Fibroblast of pulmonary artery (primary cell): ENCODE measurements at places on chromosomes 7 and 10.
A peak's percentile ranks its signal among the peaks of the same experiment; 100 is the strongest.

GRCh38 chr7:117004899-117005298 is 51.6 kb downstream of the ST7 start:
- peak; percentile 58 for DNase-seq

GRCh38 chr10:127797339-127797738 is 60.4 kb downstream of the FOXI2 start:
- DNase-seq, result peak; percentile 0

DNA sequence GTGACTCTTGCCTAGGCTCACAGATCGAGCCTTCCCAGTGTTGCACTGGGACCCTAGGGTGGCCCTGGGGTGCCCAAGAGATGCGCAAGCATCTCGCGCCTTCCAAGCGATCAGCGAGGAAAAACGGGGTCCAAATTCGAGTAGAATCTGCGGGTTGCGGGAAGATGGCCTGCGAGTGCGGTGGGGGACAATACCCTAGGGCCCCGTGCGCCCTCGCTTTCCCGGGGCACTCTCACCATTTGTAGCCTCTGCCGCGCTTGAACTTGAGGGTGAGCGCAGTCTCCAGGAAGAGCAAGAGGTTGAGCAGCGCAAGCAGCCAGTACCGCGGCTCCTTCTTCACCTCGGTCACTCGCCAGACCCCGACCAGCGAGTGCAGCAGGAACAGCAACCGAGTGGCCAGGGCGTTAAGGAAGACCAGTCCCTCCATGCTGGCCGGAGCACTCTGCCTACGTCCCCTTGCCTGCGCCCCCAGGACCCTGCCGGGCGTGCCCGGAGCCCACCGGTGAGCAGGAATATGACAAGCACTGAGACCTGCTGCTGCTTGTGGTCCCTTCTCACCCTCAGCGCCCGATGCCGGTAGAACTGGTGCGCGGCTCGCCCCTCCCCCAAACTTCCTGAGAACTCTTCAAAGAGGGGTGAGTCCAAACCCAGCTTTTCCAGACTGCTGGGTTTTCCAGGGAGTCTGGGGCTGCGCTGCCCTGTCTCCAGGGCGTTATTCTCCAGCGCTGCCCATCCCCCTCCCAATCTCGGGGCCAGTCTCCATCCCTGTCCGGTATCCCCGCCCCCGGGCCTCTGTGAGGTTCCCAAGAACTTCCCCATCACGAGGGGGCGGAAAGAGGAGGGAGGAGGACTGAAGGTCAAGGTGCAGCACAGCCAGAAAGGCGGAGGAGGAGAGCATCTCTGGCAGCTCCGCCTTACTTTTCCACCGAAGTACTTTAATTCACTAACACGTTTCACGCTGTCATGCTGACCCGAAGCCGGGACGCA is at the start of gene TMEM26:
TMEM26 (minus strand) TSS at position 727 of the 987 bp plus-strand sequence; CDS start at position 427, 300 bp downstream.
- peak; percentile 36 for DNase-seq

DNA sequence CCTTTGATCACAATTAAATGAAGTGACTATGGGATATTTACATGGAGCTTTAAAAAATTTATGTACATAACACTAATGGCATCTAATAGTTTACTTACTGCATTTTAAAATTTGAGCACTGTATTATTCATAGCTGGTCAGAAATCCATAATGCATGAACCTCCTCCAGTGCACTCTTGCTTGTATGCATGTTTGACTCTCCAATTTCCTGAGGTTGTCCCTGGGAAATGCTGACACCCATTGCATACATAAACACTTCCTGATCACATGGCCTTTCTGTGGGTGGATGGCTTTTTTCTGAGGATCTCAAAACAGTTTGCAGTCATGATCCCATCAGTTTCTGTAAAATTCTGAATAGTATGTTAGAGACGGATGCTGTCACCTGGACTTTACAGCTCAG is 577.8 kb downstream of the REEP3 start:
- no peak for DNase-seq

DNA sequence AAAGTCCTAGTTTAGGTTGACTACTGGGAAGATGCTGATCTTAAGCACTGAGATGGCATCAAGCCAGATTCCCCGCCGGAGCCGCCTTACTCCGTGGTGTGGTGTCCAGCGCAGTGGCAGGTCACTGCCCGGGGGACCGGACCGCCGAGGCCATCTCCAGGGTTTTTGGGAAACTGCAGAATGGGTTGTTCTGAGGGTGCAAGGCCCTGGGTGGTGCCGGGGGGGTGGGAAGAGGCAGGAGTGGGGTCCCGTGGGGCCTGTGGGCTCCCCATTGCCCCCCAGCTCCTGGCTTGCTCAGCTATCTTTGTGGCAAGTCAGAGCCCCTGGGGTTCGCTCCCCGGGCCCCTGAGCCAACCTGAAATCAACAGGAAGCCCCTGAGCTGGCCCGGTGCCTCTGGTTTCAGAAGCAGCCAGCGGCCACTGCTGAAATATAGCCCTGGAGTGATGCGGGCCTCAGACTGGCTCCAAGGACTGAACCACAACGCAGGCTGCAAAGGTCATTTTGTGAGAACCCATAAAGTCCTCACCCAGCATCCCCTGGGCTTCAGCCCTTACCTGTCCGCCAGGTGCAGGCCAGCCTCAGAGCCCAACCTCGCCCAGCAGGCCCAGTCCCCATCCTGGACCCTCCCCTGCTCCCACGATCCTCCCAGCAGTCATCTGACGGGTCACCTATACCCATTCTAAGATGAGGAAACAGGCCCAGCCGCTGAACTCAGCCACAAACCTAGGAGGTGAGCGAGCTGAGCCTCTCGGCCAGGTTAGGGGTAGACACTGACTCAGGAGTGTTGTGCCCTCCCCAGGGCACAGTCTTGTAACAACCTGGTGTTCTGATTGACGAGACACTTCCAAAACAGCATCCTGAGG is 102.7 kb downstream of the PDGFA start:
- DNase-seq, result no peak

- no peak for DNase-seq
These were observed 214.3 kb upstream of the SHH start for GRCh38 chr7:156026603-156027002.

DNA sequence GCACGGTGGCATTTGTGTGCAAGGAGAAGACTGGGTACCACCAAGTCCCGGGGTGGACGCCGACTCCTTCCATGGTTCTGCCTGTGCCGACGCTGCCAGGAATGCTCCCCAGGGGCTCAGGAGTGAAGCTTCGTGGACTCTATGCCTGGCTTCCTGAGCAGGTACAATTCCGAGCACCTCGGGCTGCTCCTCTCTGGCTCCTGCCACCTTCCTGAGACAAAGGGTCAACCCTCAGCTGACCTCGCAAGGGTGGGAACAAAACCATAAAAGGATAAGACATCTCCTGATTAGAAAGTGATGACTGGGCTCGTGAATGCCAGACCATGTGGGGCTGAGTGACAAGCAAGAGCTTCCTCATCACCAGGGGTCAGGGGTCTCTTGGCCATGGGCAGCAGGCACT is 31.8 kb downstream of the CALML3 start:
- DNase-seq, result no peak

GRCh38 chr10:113802997-113803396 is 50.9 kb downstream of the DCLRE1A start:
- no peak for DNase-seq

- DNase-seq, result no peak
These were observed 155.6 kb upstream of the LAMB4 start for GRCh38 chr7:108285778-108286177.

DNA sequence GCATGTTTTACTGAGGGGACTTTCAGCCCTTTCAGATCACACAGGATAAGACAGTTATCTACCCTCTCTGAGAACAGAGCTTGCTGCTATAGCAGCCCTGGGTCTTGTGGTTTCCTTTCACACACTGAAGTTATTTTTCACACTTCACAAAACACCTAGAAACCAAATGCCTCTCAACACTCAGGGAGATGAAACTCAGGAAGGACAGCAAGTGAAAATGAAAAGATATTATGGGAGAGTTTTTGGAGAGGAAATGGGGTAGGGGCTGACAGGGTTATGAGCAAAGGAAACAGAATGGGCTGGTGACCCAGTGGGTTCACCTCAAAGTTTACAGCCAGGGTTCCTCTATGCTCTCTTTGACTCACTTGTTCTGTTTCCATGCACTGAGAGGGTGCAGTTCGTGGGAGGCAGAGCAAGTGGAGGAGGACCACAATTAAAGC is 17.0 kb upstream of the GIMAP2 start:
- DNase-seq, result no peak

GRCh38 chr10:22853906-22854447 is 73.9 kb upstream of the ARMC3 start:
- no peak for DNase-seq

- peak; percentile 79 for DNase-seq
These were observed 95.0 kb downstream of the CNOT4 start for GRCh38 chr7:135414850-135415439.

GRCh38 chr10:125708971-125709503 is 10.5 kb upstream of the EDRF1 start:
- DNase-seq, result no peak

- no peak for DNase-seq
These were observed 68.6 kb upstream of the VIPR2 start for GRCh38 chr7:159213253-159213652.

DNA sequence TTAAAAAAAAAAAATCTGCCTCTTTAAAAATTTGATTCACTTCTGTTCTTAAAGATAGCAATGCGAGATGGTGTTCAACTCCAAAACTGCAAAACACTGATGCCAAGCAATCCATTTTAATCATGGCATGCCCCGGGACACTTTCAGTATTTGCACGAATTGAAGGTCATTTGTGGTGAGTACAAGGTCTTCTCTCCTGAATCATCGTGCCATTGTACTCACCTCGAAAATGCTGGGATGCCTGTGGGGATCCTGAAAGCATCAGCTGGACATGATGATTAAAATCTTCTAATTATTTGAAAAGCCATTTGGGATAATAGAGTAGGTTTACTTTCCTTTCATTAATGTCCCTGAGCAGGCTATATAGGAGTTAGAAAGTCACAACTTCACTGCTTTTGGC is 125.1 kb upstream of the NRP1 start:
- DNase-seq, result no peak
